Stimulated activated CD4-positive, alpha-beta T cell treated with anti-CD3 and anti-CD28 coated beads, Interleukin-12 subunit alpha, Interleukin-12 subunit beta, amount 100 ng/mL, for 4 hours (primary cell): ENCODE measurements at places on chromosomes 7 and 10.

- DNase-seq, result no peak
Observed at GRCh38 chr7:83708531-83708930, 59.6 kb upstream of the SEMA3E start.

- DNase-seq, result no peak
Observed at GRCh38 chr7:93402944-93403343, 170.8 kb downstream of the VPS50 start.

DNA sequence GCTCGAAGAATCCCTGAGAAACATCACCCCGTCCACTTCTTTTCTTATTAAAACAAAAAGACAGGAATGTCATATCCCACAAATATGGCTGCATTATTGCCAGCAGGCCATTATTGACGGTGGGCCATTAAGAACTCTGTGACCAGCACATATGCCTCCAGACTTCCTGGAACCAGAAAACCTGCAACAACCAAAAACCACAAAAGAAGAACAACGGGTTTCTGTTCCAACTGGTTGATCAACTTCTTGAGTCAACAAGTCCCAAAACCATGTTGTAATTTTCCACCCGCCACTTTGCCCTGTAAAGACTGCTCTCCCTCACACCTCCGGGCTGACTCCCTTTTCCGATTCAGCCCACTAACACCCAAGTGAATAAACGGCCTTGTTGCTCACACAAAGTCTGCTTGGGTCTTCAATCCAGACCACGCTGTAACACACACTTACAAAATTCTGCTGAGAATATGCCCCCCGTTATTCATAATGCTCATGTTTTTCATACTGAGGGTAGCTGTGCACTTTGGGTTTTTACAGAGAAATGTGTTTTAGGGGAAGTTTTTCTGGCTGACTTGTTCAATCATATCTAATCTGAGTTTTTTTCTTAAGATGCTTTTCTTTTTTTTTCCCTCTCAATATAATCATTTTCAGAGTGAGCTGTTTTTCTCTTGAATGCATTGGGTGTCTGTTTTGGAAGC lies 20.7 kb downstream of the ZNF107 start:
- no peak for DNase-seq

- no peak for DNase-seq
Observed at GRCh38 chr7:4181446-4181845, 500.6 kb upstream of the FOXK1 start.
